Fibroblast of skin of abdomen (primary cell): ENCODE measurements at places on chromosomes 12 and 14.

- no peak for DNase-seq
These were observed 8.0 kb downstream of the IFT43 start for GRCh38 chr14:75993567-75994041.

GRCh38 chr12:88781909-88782308 is 201.6 kb upstream of the KITLG start:
- DNase-seq = peak; percentile 75

DNA sequence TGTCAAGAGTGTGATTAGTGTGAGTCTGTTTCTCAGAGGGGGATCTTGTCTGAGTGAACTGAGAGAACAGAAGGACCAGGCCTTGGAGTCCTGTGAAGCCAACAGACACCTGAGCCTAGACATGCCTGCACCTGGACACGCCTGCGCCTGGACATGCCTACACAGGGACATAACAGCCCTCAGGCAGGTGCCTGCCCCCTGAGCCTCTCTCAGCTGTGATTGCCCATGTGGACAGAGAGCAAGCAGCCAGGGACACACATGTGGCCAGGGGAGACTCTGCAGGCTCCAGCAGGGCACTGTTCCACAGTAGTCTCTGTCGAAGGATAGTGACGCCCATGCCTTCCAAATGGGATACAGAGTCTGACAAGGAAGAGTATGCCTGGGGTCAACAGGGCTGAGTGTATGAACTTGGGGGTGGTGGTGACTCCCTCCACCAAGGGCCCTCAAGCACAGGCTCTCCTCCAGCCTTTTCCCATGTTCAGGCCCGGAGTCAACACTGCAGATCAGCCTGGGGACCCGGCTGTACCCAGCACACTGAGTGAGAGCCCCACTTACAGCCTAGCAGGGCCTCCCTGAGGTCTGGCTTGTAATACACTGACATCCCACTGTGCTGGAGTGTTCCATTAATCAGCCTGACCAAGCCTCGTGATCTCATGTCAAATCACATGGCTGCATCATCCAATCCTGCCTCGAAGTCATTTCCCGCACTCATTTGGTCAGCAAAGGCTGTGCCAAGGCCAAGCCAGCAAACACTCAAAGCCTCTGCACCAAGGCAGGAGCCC is 173.0 kb downstream of the CALM1 start:
- no peak for DNase-seq

- no peak for DNase-seq
These were observed 98.6 kb downstream of the MYF5 start for GRCh38 chr12:80815351-80815750.

DNA sequence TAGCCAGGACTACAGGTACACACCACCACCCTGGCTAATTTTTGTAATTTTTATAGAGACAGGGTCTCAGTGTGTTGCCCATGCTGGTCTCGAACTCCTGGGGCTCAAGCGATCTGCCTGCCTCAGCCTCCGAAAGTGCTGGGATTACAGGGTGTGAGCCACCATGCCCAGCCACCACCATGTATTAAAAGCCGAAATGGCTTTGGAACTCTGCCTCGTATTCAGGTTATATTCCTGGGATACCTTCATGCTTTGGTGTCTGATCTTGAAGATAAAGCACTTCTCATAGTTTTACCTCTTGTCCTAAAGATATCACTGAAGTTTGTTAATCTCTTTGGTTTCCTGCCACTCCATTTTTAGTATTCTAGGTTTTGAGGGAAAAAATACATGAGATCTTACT is 47.2 kb downstream of the MYO1H start:
- DNase-seq = no peak

- peak; percentile 94 for DNase-seq
These were observed 282.8 kb downstream of the PAWR start for GRCh38 chr12:79407671-79408622.

DNA sequence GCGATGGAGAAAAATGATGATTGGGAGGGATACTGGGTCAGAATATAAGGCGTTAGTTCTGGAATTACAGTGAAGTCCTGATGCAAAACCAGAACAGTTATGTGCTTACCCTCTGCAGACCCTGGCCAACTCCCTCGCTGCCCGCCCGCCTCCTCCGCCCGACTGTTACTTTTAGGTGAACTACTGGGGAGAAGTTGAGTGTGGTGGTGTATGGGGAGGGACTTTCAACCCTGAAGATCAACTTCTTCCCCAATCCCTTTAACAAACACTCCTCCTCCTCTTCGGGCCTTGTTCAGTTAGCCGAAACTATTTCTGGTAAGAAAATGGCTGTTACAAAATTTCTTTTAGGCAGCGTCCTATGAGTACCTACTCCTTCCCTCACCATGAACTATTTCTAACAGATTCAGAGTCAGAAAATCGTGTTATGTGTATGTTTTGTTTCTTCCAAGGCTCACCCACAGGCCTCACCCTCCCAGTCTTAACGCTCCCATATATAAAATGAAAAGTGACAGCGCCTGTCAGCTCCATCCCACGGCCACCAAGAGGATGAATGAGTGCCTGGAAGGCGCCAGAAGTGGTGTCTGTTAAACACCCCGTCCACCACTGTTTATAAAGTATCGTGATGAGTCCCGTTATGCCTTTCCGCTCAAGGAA is 1.3 kb downstream of the FBXO33 start:
- DNase-seq = no peak

DNA sequence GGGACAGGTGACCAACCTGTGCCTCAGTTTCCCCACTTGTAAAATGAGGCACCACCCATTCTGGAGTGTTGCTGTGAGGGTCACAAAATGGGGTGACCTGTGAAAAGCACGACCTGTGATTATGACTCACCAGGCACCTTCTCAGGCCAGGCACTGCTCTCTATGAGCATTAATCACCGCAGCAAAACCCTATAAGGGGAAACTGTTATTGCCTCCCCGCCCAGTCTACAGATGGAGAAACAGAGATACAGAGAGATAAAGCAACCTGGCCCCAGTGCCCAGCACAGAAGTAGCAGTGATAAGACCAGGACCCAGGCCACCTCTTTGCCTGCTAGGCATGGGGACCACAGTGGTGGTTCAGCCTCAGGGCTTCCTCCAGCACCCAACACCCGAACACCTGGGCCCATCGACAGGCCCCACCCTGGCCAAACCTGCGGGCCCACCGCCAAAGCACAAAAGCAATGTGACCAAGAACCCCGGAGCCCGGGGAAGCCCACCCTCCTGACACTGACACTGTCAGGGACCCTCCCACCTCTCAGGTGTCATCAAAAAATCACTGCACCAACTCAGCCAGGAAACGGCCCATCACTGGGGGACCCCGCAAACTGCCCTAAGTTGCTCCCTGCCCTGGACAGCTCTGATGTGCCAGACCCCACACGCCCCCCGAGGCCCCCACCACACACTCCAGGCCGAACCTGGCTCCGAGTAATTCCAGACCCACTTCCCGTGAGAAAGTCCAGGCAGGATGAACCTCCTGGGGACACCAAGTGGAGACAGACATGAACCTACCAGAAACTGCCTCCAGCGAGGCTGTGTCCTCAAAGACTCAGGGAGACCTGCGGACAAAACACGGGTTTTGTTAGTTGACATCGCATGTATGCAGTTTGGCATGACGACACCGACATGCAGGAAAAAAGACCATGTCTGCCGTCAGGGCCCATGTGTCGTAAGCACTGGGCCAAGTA is 32.4 kb downstream of the NCOR2 start:
- DNase-seq = no peak

- peak; percentile 58 for DNase-seq
These were observed 9.8 kb upstream of the KDM2B start for GRCh38 chr12:121590476-121591143.

DNA sequence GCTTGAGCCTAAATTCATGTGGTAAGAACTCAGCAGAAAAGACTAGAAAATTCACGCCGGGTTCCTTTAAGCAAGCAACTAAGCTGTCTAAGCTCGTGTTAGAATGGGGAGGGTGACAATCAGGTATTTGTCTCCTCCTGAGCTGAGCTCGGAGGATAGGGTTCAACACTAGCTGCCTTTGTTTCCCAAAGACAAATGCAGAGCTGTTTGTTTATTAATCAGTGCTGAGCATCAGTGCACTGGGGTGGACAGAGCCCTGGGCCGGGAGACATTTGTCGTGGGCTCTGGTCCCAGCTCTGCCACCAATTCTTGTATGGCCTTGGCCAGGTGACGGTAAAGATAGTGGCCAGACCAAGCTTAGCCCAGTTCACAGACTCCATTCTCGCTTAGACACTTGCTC is 43.7 kb downstream of the DEGS2 start:
- no peak for DNase-seq

- no peak for DNase-seq
These were observed 17.4 kb upstream of the COL2A1 start for GRCh38 chr12:48021485-48022179.

- no peak for DNase-seq
These were observed 1089.1 kb downstream of the TRHDE start for GRCh38 chr12:73361156-73361863.

DNA sequence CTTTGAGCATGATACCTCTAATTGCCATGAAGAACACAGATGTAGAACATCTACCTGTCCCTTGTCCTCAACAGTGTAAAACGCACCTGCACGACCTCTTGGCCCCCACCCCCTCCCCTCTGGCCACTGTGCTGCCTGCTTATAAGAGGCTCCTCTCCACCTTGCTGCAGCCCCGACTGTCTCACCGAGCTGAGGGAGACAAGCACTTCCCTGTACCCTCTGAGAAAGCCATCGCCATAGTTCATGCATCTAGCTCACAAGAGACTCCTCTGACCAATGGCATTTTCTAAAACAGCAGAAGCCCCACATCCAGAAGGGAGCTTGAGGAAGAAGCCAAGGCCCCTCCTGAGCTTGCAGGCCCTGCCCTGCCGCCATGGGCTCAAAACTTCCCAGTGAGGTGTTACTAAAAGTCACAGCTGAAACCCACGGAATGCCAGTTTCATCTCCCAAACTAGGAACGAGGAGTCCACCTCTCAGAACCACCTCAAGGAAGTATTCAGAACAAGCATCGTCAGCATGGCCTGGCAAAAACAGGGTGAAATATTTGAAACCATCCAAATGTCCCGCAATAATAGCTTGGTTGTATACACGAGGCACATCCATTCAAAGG is 21.5 kb upstream of the ANO2 start:
- no peak for DNase-seq

- no peak for DNase-seq
These were observed 44.7 kb downstream of the NOC4L start for GRCh38 chr12:132188916-132189325.

DNA sequence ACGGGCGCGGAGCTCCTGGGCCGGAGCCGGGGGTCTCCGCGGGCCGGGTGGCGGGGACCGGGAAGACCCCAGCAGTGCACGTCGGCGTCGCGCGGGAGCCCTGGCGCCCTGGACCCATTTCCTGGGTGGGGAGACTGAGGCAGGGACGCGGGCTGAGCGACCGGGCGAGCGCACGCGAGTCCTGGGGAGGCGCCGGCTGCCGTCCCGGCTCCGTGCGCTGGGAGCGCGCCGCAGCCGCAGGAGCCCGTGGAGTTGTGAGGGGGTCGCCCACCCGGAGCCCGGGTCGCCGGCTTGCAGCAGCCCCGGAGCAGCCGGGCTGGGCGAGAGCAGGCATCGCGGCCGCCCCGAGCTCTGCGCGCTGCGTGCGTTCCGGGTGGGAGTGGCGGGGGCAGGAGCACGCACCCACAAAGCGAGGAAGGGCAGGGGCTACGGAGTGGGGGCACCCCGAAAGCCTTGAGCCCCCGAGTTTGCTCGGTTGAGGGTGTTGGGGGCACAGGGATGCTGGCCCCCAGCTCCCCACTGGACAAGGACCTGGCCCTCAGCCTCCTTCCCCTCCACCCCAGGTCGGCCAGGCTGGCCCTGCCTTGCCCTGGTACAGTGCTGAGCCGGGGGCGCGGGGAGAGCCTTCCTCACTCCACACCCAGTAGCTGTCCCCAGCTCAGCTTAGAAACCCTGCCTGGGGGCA is 620 bp downstream of the MMP17 start:
- DNase-seq = no peak

DNA sequence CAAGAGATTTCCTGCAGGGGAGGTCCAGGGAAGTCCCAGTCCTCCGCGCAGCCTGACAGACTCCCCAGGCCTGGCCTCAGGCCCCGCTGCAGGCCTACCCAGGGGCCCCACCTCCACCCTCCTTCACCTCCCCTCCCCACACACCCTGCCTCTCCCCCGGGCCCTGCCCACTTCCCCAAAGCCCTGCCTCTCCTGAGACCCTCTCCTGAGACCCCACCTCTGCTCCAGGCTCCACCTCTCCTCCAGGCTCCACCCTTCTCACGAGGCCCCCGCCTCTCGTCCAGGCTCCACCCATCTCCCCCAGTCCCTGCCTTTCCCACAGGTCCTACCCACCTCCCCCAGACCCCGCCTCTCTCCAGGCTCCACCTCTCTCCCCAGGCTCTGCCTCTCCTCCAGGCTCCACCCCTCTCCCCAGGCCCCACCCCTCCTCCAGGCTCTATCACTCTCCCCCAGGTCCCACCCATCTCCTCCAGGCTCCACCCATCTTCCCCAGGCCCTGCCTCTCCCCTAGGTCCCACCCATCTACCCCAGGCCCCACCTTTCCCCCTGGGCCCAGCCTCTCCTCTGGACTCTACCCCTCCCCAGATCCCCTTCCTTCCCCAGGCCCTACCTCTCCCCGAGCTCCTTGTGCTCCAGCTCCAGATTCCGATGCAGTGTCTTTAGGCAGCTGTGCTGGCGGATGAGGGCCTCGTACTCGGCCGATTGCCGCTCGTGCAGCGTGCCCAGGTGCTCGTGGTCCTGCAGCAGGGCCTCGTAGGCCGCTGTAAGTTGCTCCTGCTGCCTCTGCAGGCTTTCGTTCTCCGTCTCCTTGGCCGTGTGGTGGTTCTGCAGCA is 58.8 kb upstream of the GPR68 start:
- DNase-seq = peak; percentile 8

GRCh38 chr12:9760699-9761418 is at the start of gene CD69:
CD69 (minus strand) TSS chr12:9760901; CDS start chr12:9760820, 81 bp downstream.
- no peak for DNase-seq

- no peak for DNase-seq
These were observed 55.8 kb downstream of the TBX3 start for GRCh38 chr12:114628199-114628598.

GRCh38 chr12:93208011-93208410 is 169.7 kb upstream of the NUDT4 start:
- DNase-seq = no peak

- no peak for DNase-seq
These were observed 107.6 kb downstream of the RFLNA start for GRCh38 chr12:124402248-124403066.

- no peak for DNase-seq
These were observed 5.9 kb downstream of the ADIPOR2 start for GRCh38 chr12:1696800-1697199.

DNA sequence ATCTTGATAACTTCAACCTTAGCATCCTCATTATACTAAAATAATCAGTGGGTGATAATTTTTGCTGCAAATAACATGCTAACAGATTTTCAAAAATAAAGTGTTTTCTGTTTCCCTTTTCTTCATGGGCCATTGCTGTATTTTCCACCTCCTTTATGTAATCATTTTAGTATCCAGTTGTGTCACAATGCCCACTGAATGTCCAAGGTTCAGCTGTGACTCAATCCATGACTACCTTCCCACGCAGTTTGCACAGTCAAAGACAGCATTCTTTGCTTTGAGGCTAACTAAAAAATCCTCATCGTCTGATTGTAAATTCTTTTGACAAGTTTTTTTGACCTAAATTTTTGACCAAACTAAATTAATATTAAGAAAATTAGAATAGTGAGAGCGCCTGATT is 474.1 kb downstream of the FLRT2 start:
- peak; percentile 38 for DNase-seq

GRCh38 chr12:13101821-13102375 is 1.6 kb downstream of the GSG1 start:
- no peak for DNase-seq

- DNase-seq = no peak
These were observed 36.9 kb downstream of the RAD9B start for GRCh38 chr12:110538869-110539622.
